ENCODE measurements at places on chromosomes 6 and 20.

DNA sequence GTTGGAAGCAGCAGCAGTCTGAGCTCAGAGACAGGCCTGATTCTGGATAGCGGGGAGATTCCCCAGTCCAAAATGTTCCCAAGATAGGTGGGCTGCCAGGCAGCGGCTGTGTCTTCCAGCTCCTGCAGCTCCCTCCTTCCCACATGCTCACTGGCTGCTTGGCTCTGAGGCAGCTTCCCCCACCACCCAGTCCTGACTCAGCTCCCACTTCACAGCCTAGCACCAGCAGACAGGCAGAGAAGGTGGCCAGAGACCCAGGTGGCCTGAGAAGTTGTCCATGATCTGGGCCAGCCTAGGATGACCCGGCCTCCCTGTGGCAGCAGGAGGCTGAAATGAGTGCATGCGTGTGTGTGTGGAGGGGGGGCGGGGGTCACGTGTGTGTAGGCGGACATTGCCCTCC, 94.9 kb downstream of the MDGA1 start:
- DNase-seq: no peak

DNA sequence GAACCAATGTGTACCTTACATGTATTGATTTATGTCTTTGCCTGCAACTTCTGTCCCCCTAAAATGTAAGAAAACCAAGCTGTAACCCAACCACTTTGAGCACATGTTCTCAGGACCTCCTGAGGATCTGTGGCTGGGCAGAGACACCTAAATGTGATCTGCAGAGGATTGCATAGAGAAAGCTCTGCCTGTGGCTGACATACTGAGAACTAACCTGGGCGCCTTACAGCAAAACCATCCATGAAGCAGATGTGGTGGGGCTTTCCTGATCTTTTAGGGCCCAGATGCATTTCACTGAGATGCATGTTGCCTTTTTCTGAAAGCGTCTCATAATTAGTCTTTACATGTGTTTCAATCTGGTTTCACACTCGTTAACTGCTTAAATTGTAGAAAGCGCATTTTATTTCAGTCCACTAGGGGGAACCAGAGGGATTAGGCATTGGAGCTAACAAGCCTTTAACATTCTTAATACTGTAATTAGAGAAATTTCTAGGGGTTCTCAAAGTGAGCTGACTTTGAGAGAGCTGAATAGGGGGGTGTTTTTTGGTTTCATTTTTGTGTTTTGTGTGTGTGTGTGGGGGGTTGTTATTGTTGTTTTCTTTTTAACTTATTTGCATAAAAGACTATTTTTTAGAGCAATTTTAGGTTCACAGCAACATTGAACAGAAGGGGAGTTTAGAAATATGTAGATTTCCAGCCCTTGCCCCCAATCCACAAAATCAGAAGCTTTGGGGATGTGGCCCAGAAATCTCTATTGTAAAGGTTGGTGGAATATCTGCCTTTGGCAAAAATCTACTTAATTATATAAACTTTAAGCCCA, 50.9 kb upstream of the FAM184A start:
- peak; percentile 71 for DNase-seq

- no peak for DNase-seq
Measured at GRCh38 chr6:51550243-51550642, 537.2 kb downstream of the PKHD1 start.

GRCh38 chr20:57435105-57435497, 43.9 kb downstream of the RBM38 start:
- no peak for DNase-seq

DNA sequence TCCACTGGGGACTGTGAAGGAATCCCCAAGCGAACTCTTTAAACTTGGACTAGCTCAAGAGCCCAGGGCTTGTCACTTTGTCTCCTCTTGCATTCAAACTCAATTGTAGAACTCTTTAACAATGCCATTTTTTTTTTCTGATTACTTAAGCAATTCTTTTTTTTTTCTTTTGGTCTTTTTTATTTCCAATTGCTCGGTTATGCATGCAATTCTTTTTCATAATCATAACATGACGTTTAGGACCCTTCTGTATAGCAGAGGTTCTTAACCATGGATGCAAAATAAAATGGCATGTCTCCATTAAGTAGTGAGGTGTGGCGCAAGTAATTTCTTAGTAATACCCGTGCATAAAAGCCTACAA, 466 bp upstream of the BFSP1 start:
- no peak for DNase-seq

GRCh38 chr6:151669208-151669560, 138.3 kb upstream of the ESR1 start:
- DNase-seq: no peak

- peak; percentile 66 for DNase-seq
Measured at GRCh38 chr20:9359561-9360308, 154.7 kb upstream of the LAMP5 start.

- DNase-seq: no peak
Measured at GRCh38 chr6:154923199-154923869, 71.8 kb upstream of the TIAM2 start.

DNA sequence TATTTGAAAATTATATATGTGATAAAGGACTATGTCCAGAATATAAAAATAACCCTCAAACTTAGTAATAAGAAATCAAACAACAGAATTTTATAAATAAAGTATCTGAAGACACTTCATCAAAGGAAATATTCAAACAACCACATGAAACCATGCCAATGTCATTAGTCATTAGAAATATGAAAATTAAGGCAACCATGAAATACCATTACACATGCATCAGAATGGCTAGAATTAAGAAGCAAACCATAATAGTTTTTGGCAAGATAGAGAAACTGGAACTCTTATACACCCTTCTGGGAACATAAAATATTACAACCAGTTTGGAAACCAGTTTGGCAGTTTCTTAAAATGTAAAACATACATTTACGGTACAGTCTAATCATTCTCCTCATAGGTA, 137.2 kb upstream of the ADGRB3 start:
- DNase-seq: no peak

DNA sequence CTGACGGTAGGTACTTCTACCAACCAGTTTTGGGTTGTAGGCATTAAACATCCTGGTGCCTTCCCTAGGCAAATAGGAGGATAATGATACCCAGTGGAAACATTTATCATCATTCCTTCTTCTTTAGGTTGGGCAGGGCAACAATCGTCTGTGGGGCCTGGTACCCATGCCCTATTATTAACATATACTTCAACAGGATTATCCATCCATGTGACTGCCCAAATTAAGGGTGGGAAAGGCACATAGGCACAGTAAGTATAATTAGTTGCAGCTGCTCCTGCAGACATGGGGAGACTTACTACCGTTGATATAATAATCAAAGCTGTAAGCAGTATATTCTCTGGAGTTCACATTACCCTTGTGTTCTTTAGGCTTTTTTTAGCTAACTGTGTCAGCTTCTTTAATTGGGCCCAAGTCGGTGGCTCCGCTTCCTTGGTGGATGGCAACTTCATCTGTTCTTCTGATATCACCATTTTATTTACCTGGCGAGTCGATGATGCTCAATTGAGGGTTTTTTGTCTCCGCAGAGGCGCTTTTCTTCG, 16.8 kb downstream of the RPL7L1 start:
- no peak for DNase-seq

GRCh38 chr20:31859266-31859997, 10.9 kb downstream of the DUSP15 start:
- no peak for DNase-seq

GRCh38 chr6:66478705-66479104, 771.7 kb upstream of the EYS start:
- no peak for DNase-seq

DNA sequence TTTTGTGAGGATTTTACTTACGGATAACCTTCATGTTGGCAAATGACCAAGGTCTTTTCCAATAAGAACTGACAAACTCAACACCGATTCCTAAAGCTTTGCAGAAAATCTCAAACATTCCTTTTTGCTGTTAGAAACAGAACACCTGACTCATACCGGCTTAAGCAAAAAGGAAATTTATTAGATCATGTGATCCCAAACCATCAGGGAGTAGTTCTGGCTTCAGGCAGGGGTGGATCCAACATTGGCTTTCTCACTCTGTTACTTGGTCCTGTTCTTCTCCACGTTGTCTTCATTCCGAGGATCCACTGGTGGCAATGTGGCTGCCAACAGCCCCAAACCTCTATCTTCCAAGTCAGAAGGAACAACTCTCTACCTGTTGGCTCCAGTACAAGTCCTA, 95.9 kb upstream of the PMEPA1 start:
- no peak for DNase-seq

DNA sequence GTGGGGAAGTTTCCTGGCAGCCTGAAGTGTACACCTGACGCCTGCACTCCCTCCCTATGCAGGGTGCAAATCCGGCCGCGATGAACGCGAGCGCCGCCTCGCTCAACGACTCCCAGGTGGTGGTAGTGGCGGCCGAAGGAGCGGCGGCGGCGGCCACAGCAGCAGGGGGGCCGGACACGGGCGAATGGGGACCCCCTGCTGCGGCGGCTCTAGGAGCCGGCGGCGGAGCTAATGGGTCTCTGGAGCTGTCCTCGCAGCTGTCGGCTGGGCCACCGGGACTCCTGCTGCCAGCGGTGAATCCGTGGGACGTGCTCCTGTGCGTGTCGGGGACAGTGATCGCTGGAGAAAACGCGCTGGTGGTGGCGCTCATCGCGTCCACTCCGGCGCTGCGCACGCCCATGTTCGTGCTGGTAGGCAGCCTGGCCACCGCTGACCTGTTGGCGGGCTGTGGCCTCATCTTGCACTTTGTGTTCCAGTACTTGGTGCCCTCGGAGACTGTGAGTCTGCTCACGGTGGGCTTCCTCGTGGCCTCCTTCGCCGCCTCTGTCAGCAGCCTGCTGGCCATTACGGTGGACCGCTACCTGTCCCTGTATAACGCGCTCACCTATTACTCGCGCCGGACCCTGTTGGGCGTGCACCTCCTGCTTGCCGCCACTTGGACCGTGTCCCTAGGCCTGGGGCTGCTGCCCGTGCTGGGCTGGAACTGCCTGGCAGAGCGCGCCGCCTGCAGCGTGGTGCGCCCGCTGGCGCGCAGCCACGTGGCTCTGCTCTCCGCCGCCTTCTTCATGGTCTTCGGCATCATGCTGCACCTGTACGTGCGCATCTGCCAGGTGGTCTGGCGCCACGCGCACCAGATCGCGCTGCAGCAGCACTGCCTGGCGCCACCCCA, 1.2 kb downstream of the GPR6 start:
- DNase-seq: no peak

DNA sequence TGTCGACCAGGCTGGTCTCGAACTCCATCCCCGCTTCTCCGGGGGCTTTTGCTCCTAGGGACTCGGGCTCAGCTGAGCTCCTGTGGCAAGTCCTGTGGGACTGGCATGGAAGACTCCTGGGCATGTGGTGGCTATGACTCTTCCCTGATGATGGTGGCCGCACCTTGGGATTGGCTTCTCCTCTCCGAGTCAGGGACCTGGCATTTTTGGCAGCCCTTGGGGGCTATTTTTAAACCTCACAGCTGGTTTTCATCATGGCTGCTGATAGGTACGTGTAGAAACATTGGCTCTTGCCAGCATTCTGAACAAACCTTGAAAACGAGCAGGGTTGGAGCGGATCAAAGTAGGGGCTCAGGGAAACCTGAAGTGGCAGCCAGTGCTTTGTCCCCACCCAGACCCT, 54.1 kb downstream of the RBM38 start:
- no peak for DNase-seq

GRCh38 chr6:106620931-106621672, 8.2 kb downstream of the RTN4IP1 start:
- DNase-seq: no peak

GRCh38 chr6:44058617-44059358, 68.5 kb downstream of the MRPL14 start:
- DNase-seq: peak; percentile 99

GRCh38 chr20:37430778-37431460, 85.0 kb downstream of the SRC start:
- no peak for DNase-seq

DNA sequence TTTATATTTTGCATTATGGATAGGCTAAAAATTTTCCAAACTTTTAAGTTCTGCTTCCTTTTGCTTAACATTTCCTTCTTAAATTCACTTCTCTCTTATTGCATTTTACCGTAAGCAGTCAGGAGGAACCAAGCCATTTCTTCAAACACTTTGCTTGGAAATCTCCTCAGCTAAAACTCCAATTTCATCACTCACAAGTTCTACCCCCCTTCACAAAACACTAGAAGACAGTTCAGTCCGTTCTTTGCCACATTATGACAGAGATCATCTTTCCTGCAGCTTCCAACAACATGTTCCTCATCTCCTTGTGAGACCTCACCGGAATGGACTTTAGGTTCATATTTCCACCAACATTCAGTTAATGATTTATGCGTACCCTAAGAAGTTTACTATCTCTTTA, 79.2 kb upstream of the LY86 start:
- DNase-seq: no peak

DNA sequence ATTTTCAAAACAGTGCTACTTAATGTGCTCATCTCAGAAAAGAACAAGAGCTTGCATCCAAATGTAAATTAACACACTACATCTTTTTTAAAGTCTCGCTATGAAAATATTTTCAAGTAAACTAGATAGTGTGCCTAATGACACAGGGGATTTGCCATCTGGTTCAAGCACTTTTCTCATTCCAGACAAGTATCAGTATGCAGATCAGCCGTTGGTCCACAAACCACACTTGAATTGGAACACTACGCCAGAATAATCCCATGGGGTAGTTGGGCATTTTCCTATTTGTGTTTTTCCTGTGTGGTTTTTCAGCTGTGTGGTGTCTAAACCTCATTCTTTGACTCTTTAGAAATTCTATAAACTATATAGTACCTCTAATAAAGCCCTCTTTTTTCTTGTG, 256.2 kb downstream of the EPHA7 start:
- DNase-seq: no peak

DNA sequence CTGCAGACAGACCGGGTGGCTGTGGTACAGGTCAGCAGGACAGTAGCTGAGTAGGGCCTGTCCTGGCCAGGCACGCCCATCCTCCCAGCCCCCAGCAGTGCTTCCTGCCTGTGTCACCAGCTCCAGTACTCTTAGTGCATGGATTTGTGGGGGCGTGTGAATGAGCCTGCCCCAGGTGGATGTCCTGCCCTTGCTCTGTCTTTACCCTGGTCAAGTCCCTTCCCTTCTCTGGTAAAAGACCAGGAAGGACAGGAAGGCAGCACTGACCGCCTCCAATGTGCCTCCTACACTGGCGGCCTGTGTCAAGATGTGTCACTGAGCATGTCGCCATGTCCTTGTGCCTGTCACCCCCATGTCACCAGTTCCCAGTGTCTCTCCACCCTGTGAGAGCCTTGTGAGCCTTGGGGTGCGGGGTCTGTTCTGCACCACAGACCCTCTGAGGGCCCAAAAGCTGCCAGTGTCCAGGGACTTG, 11.9 kb downstream of the TEAD3 start:
- DNase-seq: peak; percentile 78

DNA sequence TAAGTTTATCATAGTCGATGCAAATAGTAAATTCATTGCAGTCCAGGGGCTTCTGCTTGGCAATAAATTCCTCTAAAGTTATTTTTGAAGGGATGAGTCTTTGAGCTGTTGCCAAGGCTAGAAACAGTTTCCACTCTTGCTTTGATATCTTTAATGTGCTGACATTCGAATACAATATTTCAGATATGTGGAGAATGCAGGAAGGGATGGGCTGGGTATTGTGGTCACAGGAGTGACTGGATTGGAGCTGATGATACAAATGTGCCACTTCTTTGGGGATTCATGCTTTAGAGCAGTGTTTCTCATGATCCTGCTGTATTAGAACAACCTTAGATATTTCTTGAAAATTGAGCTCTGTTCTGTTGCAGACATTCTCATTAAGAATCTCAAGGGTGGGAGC, 139.0 kb downstream of the PRDM13 start:
- DNase-seq: peak; percentile 57

- no peak for DNase-seq
Measured at GRCh38 chr20:9496155-9496554, 18.2 kb upstream of the LAMP5 start.

- peak; percentile 96 for DNase-seq
Measured at GRCh38 chr6:106199998-106200397, 113.9 kb downstream of the PRDM1 start.

- DNase-seq: no peak
Measured at GRCh38 chr6:106255306-106255705, 70.3 kb downstream of the ATG5 start.

Measured in EL (cell line).